ENCODE measurements at places on chromosomes 2 and 18.

DNA sequence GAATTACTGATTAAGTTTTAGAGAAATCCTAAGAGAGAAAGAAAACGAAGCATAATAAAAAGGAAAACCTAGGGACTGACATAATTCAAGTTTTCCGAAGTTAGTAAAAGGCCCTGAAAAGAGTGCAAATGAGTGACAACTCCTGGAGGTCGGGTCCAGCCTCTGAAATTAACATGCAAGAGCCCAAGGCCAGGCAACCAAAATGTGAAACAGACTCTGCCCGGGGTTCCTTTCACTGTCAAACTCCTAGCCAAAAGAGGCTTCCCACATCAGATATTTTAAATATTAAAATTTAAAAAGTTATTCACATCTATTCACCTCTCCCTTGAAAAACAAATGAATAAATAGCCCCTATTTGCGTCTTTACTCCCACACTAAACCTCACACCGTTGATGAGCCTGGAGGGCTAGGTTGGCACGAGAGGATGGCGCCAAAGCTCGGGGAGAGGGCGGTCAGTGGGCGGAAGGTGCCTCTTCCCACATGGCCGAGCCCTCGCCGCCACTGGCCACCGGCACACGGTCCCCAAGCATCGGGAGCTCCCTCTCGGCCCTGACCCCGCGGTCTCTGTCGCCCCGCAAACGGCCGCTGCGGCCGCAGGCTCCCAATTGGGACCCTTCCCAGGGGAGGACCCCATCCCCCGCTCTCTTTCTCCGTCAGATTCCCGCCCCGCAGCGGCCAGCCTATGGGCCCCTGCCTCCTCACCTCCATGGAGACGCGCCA, 630 bp downstream of the PPM1G start:
- DNase-seq, result no peak

GRCh38 chr18:58451972-58452334, 176.9 kb downstream of the ALPK2 start:
- no peak for DNase-seq

GRCh38 chr2:185145316-185146121, 547.2 kb downstream of the ZNF804A start:
- DNase-seq, result peak; percentile 14

DNA sequence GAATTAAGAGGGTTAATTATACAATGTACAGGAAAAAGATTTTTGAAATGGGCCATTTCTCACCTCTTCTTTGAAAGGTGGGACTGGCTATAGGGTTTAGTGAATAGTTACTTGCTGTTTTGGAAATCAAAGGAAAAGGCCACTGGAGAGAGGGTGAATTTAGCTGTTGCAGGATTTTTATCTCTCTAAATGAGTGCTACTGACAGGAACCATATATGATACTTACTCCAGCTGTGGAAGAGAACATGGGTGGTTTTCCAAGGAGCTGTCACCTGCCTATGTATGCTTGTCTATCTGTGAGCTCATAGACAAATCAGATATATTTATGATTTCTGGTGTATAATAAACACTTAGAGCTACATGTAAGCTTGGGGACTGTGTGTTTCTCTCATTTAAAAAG, 430.4 kb downstream of the MTX2 start:
- DNase-seq, result no peak

DNA sequence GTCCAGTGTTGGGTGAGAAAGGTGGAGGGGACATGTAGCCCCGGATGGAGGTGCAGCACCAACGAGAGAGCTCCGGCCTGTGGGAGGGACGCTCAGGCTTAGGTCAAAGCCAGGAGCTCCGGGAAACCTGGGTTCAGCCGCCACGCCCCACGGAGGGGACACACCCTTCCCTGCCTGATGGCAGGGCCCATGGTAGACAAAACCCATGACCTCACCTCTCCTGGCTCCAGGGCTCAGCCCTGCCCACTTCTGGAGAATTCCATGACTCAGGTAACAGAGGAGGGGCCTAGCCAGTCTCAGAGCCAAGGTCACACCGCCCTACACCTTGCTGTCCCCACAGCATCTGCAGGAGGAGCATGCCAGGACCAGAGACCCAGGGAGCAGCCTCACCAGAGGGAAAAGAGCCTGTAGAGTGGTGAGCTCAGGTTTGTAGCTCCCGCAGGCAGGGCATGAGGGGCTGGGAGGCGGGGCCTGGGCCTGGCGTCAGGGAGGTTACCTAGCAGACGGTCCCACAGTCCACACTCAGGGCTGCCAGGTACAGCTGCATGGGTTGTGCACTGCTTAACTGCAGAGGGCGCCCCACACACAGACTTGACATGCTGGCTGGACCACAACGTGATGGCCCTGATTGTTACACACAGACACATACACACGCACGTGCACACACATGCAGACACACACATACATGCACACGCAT, 70.8 kb upstream of the SMAD7 start:
- DNase-seq, result peak; percentile 66

GRCh38 chr18:56532176-56532840, 106.1 kb downstream of the TXNL1 start:
- no peak for DNase-seq

DNA sequence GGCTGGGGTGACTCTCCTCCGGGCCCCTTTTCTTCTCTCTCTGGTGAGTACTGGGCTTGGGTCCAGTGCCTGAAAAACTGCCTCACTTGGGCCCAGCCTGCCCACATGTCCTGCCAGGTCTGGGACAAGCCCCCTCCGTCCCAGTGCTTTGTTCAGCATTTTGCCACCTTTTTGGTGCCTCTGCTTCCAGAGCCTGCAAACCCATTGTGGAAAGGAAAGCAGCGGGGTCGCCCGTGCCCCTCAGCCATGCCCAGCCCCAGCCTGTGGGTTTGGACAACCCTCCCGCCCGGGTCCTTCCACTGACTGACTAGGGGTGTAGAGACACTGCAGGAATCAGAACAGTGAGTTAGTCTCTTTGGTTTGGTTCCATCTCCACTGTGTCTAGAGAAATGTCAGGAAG, 140.7 kb upstream of the ALKAL2 start:
- no peak for DNase-seq

- DNase-seq, result peak; percentile 92
These were observed 1.9 kb downstream of the PTMA start for GRCh38 chr2:231709981-231710798.

DNA sequence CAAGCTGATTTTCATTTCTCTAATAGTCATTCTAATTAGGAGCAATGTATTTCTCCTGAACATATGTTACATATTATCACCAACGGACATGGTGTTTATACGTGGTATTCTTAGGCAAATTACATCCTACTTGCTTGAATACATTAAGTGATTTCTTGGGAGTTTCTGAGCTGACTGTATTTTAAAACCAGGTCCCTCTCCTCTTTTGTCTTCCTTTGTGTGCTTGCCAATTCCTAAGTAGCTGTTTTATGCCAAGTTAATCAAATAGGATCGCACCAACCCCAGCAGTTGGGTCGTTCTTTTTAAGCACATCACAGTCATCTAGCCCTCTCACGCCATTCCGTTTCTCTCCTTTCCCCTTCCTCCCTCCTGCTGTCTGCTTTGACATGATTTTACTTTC, 75.4 kb upstream of the MAP2 start:
- DNase-seq, result no peak

DNA sequence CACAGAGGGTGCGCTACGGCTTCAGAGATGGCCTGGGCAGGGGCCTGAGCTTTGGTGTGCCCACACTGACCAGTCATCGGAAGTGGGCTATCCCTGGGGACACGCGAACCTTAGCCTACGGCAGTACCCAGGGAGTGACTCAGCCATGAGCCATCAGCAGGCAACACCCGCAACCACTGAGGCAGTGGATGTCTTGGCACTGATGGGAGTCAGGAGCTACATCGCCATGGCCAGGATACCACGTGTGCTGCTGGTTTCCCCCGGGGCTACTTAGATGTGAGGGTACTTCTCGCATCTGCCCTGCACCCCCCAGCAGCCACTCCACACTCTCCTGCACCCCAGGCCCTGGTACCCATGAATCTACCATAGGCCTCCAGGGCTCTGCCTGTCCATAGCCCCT, 12.8 kb upstream of the HPCAL1 start:
- DNase-seq, result no peak
